ENCODE measurements at places on chromosomes 4 and X. TPM values are rescaled to one million over a fixed set of nuclear protein-coding genes. Genes with fewer than 3 reads are reported as not detected.

NALF2 gene
- not detected for total RNA-seq

IQCM gene
- total RNA-seq = not detected

STBD1 gene
- 0.09 TPM for total RNA-seq

NLGN3 gene
- 0.67 TPM for total RNA-seq

DNA sequence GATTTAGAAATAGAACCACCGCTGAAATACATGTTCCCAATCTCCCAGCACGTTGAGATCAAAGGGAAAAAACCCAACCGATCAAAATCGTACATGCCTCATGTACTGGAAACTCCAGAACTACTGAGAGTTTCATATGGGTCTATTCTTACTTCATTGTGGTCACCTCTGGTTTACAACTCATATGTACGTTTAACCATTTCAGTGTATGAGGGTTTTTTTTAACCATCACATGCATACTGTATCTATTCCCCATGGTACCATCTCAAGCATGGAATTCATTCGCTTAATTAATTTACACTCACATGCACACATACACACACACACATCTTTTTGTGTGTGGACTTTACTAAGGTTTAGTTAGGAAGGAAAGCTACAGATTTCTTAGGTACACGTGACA is 46.0 kb upstream of the CLNK start:
- H3K27ac ChIP-seq = no peak overlapping the region
- H3K36me3 ChIP-seq = no peaks in the 10 kb centered on the region
- H3K4me3 ChIP-seq = no peak overlapping the region
- no peaks in the 10 kb centered on the region for H3K27me3 ChIP-seq

DNA sequence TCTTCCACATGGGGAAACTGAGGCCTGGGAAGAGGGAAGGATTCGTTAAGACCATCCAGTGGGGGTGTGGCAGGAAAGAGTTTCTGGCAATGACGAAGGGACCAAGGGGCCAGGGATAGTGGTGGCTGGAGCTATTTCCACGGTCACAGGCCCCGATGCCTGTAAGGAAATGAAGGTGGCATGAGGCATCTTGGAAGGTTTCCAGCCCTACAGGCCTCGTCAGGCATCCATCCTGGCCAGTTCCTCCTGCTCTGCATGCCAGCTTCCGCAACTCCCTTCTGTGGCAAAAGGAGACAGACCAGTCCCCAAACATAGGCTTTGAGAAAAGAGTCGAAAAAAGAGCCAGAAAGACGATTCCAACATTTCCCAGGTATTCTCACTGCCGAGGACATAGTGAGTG is 9.2 kb upstream of the C4orf50 start:
- DNase-seq = no peak
- H3K36me3 ChIP-seq = no peaks in the 10 kb centered on the region
- peaks cover 4% of the 10 kb centered on the region for H3K27me3 ChIP-seq
- H3K4me1 ChIP-seq = no peaks in the 10 kb centered on the region
- H3K27ac ChIP-seq = no peak overlapping the region

DNA sequence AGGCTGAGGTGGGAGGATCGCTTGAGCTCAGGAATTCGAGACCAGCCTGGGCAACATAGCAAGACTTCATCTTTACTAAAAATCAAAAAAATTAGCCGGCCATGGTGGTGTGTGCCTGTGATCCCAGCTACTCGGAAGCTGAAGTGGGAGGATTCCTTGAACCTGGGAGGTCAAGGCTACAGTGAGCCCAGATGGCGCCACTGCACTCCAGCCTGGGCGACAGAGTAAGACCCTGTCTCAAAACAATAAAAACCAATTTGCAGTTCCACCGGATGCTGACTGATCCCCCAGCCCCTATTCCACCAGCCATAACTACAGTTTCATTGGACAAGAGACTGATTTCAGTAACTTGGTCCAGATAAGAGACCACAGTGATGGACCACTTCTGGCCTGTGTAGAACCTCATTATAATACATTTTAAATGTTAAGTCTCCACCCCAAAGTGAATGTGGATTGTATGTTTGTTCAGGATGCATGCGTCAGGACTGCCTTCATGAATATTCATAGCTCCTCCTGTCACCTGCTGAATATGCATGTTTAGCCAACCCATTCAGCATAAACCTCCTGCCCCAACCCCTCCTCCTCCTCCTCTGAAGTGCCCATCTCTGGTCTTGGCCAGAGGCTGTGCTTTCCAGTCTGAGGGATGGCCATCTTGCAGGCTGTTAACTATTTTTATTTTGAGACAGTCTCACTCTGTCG is 2.3 kb upstream of the SLBP start:
- peak overlapping the region; percentile 93 for H3K27ac ChIP-seq
- DNase-seq = no peak
- H3K36me3 ChIP-seq = peaks cover 38% of the 10 kb centered on the region
- H3K4me1 ChIP-seq = peaks cover 75% of the 10 kb centered on the region

DNA sequence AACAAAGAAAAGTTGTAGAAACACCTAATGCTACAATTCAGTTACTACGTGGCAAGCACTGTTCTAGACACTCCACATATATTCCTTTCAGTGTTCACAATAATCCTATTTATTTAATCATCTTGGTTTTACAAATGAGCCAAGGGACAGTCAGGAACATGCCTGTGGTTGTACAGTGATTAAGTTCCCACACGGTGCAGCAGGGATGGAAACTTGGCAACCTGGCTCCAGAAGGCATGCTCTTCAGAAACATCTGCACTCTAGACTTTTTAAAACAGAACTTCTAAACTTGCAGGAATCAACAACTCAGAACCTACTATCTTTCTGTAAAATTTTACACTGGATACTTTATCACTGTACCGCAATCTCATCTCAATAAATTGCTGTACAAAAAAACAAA is 32.1 kb downstream of the TAPT1 start:
- peaks cover 48% of the 10 kb centered on the region for H3K36me3 ChIP-seq
- H3K27ac ChIP-seq = no peak overlapping the region
- peaks cover 25% of the 10 kb centered on the region for H3K4me1 ChIP-seq
- no peak for DNase-seq

- H3K36me3 ChIP-seq = peaks cover 9% of the 10 kb centered on the region
- DNase-seq = no peak
- H3K27ac ChIP-seq = no peak overlapping the region
Observed at GRCh38 chr4:183492791-183493222, 12.1 kb upstream of the ING2 start.

DNA sequence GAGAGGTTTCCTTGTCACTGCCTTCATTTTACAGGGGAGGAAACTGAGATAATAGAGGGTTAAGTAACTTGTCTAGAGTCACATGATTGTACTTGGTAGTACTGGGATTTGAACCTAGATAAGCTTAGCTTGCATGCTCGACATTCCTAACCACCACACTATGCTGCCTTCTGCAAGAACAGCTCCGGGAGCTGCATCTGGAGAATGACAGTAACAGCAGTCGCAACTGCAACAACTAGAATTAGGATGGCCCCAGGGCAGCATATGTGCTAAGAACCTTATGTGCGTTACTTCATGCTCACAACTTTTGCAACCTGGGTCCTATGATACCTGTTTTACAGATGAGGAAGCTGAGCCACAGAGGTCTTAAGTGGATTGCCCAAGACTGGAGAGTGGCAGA is 89.5 kb upstream of the LCORL start:
- no peak for DNase-seq
- no peak overlapping the region for H3K4me3 ChIP-seq
- no peaks in the 10 kb centered on the region for H3K4me1 ChIP-seq
- no peaks in the 10 kb centered on the region for H3K36me3 ChIP-seq

Data from activated B cell treated with CpG ODN at 0.5 μM for 24 hours (primary cell).